ENCODE measurements at places on chromosomes 7 and 10. TPM values are rescaled to one million over a fixed set of nuclear protein-coding genes. Genes with fewer than 3 reads are reported as not detected.

DNA sequence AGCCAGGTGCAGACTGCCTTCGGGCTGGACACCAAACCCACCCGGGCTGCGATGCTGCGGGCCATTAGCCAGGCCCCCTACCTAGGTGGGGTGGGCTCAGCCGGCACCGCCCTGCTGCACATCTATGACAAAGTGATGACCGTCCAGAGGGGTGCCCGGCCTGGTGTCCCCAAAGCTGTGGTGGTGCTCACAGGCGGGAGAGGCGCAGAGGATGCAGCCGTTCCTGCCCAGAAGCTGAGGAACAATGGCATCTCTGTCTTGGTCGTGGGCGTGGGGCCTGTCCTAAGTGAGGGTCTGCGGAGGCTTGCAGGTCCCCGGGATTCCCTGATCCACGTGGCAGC lies 50.0 kb downstream of the VWA2 start:
- no peak for DNase-seq

DNA sequence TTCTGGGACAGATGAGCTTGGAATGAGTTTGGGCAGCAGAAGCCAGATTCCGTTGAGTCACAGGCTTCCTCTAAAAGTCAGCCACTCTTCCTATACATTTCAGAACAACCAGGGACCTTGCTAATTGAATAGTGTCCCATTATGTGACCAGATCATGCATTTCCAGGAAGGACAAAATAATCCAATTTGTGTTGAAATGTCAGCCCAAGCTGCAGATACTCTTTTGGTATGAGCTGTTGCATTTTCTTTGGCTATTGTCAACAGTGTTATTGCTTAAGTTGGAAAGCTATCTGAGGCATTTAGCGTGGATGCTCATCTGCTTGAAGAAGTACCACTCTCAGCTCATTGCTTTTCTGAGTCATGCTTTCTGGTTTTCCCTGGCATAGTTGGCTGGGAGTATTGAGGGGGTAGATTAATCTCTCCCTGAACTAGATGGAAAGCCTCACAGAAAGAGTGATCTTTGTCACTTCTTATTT lies 223.7 kb upstream of the HABP2 start:
- no peak for DNase-seq

- no peak for DNase-seq
Measured at GRCh38 chr10:34407324-34407805, 407.7 kb downstream of the PARD3 start.

DNA sequence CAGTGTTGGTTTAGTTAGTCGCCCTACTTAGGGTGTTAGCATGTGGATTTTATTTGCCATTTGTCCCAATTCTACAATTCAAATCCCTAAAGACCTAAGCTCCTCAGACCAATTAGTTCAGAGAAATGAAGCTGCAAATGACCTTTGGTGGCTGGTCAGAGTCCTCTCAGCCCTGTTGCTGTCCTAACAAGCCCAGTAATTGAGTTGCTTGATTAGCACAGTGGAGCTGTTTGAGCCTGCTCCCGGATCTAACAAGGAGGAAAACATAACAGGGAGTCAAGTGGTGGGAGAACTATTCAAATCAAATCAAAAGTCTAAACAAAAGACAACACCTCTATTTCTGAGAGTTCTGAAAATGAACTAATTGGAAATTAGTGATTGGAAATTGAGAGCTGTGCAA lies 22.1 kb downstream of the ZDHHC6 start:
- no peak for DNase-seq

GRCh38 chr7:52940481-52940880 lies 95.0 kb upstream of the POM121L12 start:
- DNase-seq = no peak

- DNase-seq = no peak
Measured at GRCh38 chr7:139153832-139154231, 44.3 kb upstream of the ZC3HAV1 start.

DNA sequence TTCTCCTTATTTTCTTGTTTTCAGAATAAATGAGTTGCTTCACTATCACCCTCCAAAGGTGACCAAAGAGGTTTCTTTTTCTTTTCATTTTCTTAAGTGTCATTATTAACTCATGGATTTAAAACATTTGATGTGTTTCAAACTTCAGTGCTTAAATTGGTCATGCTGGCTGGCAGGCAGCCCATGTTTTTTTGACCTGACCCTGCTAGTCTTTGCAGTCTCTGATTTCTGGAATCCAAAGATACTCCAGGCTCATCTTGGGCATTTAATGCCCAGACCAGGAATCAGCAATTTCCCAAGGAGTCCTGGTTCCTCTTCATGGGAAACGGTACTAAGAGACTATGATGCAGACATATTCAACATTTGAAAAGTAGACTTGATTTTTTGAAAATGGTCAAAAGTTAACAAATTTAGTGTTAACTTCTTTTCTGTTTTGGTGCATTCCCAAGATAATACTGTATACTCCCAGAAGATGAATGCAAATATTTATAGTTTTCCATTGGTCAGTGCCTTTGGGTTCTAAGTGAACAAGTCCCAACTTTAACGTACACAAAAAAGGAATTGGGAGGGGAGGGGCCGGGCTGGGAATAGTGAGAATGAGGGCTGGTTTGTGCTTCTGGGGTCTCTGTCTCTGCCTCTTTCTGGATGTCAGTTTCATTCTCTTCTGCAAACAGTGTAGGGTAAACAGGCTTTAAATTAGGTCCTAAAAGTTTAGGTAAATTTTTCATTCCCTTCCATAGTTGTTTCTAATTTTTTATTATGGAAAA lies 19.8 kb downstream of the NUB1 start:
- no peak for DNase-seq

DNA sequence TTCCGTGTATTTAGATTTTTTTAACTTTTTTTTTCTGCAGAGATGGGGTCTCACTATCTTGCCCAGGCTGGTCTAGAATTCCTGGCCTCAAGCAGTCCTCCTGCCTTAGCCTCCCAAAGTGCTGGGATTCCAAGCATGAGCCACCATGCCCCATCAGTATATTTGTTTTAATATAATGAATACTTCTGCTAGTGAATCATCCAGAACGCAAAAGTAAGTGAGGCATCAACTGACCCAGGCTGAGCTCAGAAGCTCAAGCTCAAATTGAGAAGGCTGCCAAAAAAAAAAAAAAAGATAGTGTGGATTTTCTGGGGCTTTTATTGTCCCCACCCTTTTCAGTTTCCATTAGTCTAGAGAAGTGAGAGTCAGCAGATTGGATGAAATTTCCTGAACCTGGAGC lies 39.0 kb upstream of the TECTB start:
- no peak for DNase-seq

- no peak for DNase-seq
Measured at GRCh38 chr10:132158823-132159222, 27.9 kb upstream of the DPYSL4 start.

DNA sequence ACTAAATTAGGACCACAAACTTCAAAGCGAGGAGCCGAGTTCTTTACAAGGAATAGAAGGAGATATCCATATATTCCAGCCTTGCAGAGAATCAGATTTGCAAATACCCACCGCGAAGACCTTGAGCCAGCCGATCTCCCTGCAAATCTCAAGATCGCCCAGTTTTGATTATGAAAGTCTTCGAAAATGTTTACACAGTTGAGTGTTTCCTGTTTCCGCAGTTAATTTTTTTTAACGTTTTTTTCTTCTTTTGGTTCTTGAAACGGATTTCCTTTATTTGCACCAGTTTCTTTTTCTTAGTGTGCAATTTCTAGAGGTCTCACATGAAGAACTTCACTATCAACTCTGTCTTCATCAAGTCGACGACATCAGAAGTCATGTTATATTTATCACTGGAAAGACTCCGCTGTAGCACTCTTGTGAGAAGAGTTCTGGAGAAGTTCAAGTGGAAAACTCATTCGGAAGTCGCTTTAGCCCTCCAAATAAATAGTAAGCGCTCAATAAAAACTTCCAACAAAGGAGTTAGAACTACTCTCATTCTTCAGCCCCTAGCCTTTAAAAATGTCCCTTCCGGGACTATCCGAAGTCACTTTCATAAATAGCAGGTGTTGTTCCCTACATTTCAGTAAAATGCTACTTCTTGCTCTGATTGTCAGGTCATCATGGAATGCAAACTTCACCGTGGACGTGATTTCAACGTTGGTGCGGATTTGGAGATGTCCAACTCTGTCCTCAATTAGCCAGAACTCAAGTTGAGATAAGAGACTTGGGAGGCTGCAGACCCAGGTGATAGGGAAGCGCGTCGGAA lies 11.9 kb upstream of the SPAG6 start:
- no peak for DNase-seq

DNA sequence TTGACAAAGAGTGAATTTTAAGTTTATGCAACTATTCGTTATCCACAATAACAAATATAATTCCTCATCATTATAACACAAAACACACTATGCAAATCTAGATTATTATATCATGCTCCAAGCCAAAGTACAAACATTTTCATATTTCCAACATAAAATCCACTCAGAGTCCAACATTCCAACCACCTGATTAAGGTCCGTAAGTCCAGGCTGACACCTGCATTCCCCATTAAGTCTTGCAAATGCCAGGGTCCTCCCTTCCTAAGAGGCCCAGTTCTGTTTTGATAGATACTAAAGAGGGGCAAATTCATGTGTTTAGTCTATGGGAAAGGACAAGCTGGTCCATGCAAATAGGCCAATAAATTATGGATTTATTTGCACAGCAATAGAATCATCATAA lies 206.1 kb downstream of the POU6F2 start:
- DNase-seq = no peak

DNA sequence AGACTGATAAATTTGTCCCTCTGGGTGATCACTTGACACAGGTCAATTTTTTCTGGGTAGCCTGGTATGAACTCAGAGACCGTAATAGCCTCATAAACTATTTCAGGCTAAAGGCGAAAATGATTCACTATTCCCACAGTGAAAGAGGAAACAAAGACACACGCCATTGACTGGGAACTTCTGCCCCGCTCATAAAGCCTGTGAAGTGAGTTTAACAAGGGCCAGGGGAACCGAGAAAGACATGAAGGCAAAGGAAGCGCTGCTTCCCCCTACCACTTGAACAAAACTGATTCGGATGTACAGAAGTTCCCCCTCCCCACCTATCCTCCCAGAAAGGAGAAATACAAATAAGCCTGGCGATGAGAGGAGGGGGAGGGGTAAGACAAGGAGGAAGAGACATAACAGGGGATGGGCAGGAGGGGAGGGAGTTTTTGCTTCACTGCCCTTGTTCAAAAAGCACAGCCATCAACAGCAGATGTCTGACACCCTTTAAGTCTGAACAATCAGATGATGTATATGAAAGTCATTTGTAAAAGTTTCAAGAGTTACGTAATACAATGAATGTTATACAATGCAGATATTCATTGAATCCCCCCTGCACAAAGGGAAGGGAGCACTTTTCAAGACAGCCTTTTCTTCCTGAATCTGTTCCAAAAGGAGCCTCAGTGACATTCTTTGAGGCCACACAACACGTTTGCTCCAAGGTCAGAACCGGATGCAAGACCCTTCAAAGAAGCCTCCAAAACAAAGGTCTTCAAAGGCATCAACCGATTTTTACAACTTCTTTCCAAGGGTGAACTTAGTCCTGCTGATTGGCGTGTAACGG lies 734 bp downstream of the ABCB4 start:
- DNase-seq = no peak

- DNase-seq = no peak
Measured at GRCh38 chr10:21990449-21990848, 13.1 kb downstream of the DNAJC1 start.

DNA sequence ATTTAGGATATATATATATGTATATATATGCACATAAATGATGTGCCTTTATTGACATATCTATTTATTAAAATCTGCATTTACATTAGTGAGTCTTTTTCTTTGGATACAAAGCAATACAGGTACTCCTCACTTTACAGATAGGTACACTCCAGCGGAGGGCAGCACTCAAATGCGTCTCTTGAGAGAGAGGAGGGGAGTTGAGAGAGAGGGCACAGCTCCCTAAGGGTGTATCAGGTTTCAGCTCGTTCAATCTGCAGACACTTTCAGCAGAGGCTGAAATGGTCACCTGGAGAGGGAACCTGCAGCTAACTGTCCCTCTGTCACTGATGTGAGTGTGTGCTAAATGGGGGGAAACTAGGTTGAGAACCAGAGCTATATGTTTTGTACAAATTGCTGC lies 21.5 kb downstream of the C10orf53 start:
- no peak for DNase-seq

- no peak for DNase-seq
Measured at GRCh38 chr7:118179191-118179590, 4.8 kb upstream of the LSM8 start.

DNA sequence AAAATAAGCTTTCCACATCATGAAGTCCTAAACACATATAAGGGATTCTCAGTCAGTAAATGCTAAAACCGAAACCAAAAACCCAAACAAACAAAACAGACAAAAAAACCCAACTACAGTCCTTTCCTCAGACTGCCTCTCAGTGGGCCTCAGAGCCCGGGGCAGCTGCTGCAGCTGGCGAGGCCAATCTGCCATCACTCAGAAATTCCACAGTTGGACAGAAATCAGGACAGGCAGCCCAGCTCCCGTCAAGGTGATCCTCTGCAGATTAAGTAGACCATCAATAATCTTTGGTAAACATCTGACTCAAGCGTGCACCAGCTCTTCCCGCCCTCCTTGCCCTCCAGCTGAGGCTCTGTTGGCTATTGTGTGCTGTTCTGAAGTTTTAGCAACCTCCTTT lies 142.2 kb downstream of the ATXN7L1 start:
- no peak for DNase-seq

Gene SEMA3E
- total RNA-seq = 27.7 TPM

Gene C7orf57
- 0.36 TPM for total RNA-seq

Gene ARHGAP22
- 4.1 TPM for total RNA-seq

Gene SLC25A13
- 46.3 TPM for total RNA-seq

Data from type B pancreatic cell (in vitro differentiated cells).